ENCODE measurements at places on chromosomes 1 and 21.

- no peak for DNase-seq
Measured at GRCh38 chr1:56095696-56096665, 483.4 kb downstream of the PLPP3 start.

DNA sequence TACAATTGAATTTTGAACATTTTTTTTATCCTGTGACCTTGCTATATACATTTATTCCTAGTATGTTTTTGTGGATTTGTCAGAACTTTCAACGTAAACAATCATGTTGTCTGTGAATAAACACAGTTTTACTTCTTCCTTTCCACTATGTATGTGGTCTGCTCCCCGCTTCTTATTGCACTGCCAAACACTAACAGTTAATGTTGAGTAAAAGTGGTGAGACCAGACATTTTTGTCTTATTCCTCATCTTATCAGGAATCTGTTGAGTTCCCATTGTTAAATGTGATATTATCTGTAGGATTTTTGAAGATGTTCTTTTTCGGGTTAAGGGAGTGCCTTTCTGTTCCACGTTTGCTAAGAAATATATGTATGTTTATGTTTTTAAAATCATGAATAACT is 45.9 kb downstream of the CAMSAP2 start:
- no peak for DNase-seq

- no peak for DNase-seq
Measured at GRCh38 chr1:62726011-62726442, 37.8 kb upstream of the DOCK7 start.

GRCh38 chr1:94669198-94669597 is 127.6 kb upstream of the F3 start:
- no peak for DNase-seq

DNA sequence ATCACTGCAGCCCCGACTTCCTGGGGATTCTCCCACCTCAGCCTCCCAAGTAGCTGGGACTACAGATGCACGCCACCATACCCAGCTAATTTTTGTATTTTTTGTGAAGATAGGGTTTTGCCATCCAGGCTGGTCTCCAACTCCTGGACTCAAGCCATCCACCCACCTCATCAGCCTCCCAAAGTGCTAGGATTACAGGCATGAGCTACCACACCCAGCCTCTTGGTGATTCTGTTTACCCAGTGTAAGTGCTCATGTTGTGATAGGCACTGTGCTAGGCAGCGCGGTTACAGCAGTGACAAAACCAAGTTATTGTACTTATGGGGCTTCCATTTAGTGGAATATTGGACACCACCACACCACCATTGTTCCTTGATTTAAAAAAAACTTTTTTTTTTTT is 9.7 kb upstream of the STX12 start:
- no peak for DNase-seq

- DNase-seq = no peak
Measured at GRCh38 chr1:107138166-107138565, 2.7 kb upstream of the NTNG1 start.

DNA sequence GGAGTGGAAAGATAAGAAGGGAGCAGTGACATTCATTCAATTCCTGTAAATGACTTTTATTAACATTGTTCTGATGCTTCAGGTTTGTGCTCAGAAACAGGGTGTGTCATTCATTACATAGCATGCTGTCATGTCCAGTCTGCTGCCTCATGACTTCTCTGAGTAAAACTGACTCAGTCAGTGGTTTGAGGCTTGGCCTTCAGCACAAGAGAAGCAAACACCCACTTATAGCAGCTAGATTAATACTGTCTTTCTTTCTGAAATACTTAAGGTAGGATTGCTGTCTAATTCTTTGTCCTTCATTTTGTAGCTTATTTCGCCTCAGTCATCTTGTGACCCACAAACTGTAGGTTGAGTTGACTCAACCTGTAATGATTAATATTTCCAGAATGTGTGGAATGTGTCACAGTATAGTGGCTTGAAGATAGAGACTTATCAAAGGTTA is 32.9 kb downstream of the RASAL2 start:
- DNase-seq = no peak

DNA sequence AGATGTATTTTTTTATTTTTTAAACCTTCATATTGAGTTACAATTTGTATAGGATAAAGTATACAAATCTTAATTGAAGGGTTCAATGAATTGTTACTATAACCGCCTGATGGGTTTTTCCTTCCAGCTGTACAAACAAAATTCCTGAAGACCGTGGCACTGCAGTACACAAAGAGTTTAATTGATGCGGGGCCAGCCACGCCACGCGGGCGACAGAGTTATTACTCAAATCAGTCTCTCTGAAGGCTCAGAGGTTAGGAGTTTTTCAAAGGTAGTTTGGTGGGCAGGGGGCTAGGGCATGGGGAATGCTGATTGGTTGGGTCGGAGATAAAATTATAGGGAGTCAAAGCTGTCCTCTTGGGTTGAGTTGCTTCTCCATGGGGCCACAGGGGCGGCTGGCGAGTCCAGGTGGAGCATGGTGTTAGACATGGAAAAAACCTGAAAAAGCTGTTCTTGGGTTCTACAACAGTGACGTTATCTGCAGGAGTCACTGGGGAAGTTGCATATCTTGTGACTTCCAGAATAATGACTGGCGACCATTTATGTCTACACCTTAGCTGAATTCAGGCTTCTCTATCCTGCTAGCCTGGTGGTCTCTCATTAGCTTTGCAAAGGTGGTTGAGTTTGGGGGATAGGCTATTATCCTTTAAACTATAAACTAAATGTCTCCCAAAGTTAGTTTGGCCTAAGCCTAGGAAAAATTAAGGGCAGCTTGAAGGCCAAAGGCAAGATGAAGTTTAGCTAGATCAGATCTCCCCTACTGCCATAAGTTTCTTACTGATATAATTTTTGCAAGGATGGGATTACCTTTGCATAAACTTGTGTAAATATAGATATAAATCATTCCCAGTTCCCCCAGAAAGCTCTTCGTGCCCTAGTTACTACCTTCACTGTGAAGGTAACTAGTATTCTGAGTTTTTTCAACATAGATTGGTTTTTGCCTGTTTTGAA is 13.0 kb upstream of the TMEM9 start:
- no peak for DNase-seq

GRCh38 chr1:209577346-209577745 is 6.2 kb upstream of the CAMK1G start:
- DNase-seq = no peak

DNA sequence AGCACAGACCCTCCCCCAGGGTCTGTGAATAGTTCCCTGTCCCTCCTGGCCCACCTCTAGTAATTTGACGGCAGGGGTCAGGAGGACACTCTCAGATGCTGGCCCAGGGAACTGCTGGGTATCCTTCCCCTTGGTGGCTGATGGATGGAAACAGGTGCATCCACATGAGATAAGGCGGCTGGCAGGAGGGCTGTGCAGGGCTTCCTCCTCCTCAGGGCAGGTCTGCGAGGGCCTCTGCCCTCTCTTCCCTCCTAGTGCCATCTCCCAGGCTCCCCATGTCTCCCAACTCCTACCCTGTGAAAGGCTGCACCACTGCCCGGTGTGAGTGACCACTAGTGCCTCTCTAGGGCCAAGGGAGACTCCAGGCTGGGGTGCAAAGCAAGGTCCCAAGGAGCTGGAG is 123.9 kb downstream of the GLIS1 start:
- no peak for DNase-seq

Measured in stimulated activated CD4-positive, alpha-beta T cell treated with anti-CD3 and anti-CD28 coated beads, Interleukin-2, amount 100 ng/mL, for 48 hours (primary cell).